ENCODE measurements at places on chromosomes 3 and 15.

- DNase-seq = no peak
These were observed 28.3 kb upstream of the GALNT15 start for GRCh38 chr3:16146015-16146730.

DNA sequence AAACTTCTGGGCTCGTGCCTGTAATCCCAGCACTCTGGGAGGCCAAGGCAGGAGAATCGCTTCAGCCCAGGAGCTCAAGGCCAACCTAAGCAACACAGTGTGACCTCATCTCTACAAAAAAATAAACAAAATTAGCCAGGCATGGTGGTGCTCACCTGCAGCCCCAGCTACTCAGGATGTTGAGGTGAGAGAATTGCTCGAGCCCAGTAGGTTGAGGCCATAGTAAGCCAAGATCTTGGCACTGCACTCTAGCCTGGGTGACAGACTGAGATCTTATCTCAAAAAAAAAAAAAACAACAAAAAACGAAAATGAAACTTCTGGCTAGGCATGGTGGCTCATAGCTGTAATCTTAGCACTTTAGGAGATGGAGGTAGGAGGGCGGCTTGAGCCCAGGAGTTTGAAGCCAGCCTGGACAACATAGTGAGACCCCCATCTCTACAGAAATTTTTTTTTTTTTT lies 53.7 kb downstream of the PIK3CB start:
- no peak for DNase-seq

- no peak for DNase-seq
These were observed 40.6 kb downstream of the ATP13A3 start for GRCh38 chr3:194446172-194446571.

- DNase-seq = no peak
These were observed 148.6 kb downstream of the CNTN3 start for GRCh38 chr3:74465715-74466410.

GRCh38 chr3:4799266-4800256 lies 179.7 kb upstream of the BHLHE40 start:
- DNase-seq = no peak

- DNase-seq = no peak
These were observed 95.3 kb downstream of the DAPK2 start for GRCh38 chr15:63950911-63951481.

- no peak for DNase-seq
These were observed 156.8 kb downstream of the IMPG2 start for GRCh38 chr3:101163554-101163953.

DNA sequence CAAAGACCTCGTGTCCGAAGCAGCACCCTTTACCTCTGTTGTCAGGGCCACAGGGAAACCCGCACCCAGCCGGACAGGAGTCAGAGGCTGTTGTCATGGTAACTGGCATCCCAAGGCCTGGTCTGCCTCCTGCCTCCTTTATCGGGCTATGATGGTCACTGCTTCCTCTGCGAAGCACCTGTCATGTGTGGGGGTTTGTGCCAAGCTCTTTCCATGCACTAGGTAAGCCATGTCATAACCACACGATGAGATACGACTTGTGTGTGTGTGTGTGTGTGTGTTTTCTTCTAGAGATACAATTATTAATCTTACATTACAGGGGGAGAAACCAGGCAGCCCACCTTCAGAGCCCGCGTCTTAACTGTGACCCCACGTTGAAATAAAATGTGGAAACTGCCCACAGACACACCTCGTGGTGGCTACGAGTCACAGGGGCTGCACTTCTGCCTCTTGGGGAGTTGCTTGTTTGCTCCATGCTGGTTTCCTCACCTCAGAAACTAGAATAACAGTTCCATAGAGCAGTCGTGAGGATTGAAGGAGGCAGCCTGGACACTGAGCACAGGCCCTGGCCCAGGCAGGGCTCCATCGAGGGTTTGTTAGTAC lies 18.0 kb downstream of the ZDHHC19 start:
- no peak for DNase-seq

GRCh38 chr15:68098465-68098864 lies 44.4 kb downstream of the PIAS1 start:
- DNase-seq = no peak

DNA sequence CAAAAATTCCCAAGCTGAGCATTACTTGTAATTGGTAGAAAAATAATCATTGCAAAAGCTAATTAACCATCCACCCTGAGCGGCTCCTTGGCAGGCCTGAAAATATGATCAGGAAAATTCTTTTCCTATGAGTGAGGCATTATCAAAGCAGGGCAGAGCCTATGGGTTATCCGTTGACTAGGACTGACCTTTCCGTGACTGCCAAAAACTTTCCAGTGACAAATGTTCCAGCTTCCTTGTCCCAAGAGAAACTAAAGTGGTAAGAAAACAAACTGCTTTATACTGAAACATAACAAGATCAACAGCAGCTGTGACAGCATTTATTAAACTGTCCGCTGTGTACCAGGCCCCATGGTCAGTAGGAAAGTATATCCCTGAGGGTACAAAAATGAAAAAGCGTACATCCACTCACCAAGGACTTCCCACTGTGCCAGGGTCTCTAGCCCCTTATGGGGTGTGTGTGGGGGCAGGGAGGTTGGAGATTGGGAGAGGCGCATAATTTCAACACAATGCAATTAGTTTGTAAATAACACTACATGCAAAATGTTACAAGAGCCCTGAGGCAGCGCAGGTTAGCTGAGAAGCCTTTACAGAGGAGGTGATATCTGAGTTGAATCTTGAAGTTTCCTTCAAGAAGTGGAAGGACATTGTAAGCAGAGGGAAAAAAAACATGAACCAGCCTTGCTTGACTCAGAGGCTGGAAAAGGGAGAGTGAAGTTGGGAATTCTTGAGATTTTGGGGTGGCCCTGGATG lies 8.5 kb downstream of the LIPC start:
- peak; percentile 29 for DNase-seq

DNA sequence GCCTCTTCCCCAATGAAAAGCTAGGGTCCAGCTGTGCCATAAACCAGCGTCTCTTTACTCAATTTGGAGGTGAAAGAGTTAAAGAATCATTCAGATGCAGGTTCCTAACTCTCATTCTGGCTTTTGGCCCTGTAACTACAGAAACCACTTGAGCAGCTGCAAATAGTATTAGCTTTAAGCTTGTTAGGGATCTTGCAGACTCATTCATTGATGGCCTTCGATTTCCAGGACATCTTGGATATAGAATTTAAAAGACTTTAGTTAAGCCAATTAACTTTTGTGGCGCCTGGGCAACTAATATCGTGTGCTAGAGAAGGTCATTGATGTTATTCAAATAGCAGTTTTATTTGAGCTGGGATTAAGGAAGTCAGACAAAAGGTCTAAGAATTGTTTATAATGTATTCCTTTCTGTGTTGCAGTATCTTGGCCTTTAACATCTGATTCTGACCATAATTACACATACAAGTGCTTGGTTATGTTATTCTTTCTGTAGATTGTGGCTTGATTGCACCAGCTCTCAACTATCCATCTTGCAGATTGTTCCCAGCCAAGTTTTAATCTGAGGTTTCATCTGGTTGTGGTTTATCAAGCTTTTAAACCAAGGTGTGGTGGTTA lies 185.3 kb downstream of the CACNA2D3 start:
- no peak for DNase-seq

- no peak for DNase-seq
These were observed 164.3 kb upstream of the IL12A start for GRCh38 chr3:159824333-159824732.

DNA sequence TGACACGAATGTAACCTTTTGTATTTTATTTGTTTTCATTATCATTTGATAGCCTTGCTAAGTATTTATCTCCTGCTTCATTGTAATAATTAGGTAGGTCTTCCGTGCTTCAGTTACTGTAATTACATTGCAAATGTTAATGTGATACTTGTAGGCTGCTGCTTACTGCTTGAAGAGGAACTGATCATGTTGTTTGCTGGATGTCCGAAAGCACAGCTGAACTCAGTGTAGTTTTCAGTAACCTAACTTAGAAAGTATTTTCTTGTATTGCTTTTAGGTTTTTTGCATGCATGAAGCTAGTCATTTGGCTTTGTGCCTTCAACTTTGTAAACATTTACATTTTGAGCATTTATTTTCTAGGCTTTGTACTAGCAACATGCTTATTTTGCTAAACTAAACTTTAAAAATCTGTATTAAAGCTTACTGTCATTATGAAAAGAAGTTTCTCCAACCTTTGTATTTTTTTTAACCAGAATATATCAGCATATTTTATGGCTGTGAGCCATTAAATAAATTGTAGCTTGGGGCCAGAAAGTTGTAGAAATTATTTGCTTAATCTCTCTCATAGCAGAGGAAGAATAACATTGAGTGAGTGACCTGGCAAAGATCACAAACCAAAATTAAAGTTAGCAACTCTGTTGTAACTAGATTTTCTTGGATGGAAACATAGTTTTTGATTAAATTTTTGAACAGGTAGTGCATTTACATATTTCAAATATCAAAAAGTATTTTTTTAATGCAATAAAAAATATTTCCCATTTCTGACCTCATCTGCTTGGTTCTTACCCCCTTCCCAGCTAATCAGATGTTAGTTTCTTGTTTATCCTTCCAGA lies 30.7 kb downstream of the SACM1L start:
- DNase-seq = no peak

DNA sequence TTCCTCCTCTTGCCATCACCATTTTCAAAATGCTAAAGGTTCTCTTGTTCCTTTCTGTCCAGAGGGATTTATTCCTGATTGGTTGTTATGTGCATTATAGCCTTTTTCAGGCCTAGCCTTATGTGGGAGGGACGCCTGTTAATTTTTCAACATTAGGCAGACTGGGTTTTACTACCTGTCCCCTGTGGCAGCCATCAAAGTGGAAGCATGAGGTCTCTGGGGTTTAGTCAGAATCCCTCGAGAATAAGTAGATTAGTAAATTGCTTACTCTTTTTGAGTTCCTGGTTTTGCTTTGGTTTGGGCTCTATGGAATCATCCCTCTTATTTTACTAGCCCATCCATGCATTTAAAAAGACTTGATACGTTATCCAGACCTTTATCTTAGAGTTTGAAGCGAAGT lies 32.4 kb downstream of the PAK2 start:
- no peak for DNase-seq

- DNase-seq = no peak
These were observed 111.0 kb upstream of the TRPM1 start for GRCh38 chr15:31212326-31213080.

DNA sequence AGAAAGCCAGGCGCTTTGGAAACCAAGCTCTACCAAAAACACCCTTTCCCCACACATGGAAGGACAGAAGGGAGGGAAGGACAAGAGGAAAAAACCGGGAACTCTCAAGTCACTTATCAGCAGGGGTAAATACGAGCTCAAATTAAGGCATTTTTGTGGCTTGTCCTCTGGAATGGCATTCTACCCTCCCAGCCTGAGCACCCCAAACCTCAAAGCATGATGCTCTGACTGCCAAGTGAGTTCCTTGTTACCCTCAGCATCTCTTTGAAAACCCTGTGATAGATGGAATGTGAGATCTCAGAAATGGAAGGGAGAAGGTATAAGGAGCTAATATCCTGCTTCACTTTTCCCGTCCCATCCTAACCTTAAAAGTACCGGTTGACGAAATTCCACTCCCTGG lies 8.1 kb upstream of the CSPG5 start:
- DNase-seq = no peak

- no peak for DNase-seq
These were observed 115.1 kb downstream of the CDIN1 start for GRCh38 chr15:36694574-36694973.

GRCh38 chr3:27315003-27315402 lies 54.2 kb downstream of the NEK10 start:
- DNase-seq = no peak

DNA sequence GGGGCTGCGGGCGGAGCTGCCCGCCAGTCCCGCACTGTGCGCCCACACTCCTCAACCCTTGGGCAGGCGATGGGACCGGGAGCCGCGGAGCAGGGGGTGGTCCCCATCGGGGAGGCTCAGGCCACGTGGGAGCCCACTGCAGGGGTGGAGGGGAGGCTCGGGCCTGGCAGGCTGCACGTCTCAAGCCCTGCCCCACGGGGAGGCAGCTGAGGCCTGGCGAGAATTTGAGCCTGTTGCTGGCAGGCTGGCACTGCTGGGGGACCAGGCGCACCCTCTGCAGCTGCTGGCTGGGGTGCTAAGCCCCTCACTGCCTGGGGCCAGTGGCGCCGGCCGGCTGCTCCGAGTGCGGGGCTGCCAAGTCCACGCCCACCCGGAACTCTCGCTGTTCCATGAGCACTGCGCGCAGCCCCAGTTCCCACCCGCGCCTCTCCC lies 34.3 kb downstream of the NKIRAS1 start:
- DNase-seq = no peak

- no peak for DNase-seq
These were observed 173.5 kb downstream of the TNIK start for GRCh38 chr3:171286580-171287249.

DNA sequence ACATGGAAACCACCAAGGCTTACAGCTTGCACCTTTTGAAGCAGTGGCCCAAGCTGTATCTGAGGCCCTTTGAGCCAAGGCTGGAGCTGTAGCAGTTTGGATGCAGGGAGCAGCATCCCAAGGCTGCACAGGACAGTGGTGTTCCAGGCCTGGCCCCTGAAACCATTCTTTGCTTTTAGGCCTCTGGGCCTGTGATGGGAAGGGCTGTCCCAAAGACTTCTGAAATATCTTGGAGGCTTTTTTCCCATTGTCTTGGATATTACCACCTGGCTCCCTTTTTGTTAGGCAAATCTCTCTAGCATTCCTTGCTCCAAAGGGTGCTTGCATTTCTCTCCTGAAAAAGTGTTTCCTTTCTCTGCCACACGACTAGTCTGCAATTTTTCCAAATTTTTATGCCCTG lies 302.8 kb upstream of the MDFIC2 start:
- DNase-seq = no peak

DNA sequence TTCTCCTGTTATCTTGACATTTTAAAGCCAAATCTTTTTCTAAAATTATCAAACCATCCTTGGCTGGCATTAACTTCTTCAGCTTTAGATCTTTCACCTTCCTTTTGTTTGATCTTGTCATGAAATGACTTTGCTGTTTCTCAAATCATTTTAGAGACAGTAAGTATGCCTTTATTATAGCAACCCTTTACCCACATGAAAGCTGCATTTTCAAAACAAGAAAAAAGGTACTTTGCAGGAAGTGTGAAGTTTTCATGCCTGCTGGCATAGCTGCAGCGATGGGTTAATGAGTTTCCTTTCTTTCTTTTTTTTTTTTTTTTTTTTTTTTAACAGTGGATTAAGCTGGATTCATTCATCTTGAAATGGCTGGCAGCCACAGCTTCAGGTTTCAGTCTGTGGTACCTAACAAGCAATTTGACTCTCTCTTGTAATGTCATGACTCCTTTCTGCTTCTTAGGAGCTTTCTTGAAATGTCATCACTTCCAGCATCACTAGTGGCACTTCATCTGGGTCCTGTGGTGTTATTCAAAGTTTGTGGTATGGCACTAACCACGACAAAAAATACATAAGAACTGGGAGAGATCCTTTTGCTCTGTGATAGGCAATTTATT lies 18.8 kb downstream of the SLC25A26 start:
- DNase-seq = no peak

GRCh38 chr15:92715758-92716157 lies 60.2 kb upstream of the FAM174B start:
- DNase-seq = no peak

GRCh38 chr3:30502742-30503073 lies 103.7 kb upstream of the TGFBR2 start:
- DNase-seq = no peak

GRCh38 chr3:9777694-9778021 lies 7.9 kb upstream of the CAMK1 start:
- no peak for DNase-seq

GRCh38 chr3:171563298-171563697 lies 103.1 kb upstream of the TNIK start:
- no peak for DNase-seq
